ENCODE measurements at places on chromosomes 7 and 10.

DNA sequence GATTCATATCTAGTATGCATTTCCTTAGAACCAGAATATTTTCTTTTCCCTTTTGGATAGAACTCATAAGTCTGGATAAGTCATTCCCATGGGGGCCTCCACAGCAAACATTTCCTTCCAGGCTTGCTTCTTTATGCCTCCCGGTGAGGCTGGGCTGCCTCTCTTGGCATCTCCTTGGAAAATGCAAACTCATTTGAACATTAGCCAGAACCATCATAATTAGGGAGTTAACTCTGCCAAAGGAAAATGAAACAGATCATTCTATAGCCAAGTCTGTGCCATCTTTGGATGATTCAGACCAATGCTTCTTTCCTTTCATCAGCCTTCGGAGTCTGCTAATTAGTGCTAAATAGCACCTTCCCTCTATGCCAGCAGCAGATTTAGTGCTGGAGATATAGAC, 81.1 kb downstream of the PLPP4 start:
- DNase-seq: no peak

DNA sequence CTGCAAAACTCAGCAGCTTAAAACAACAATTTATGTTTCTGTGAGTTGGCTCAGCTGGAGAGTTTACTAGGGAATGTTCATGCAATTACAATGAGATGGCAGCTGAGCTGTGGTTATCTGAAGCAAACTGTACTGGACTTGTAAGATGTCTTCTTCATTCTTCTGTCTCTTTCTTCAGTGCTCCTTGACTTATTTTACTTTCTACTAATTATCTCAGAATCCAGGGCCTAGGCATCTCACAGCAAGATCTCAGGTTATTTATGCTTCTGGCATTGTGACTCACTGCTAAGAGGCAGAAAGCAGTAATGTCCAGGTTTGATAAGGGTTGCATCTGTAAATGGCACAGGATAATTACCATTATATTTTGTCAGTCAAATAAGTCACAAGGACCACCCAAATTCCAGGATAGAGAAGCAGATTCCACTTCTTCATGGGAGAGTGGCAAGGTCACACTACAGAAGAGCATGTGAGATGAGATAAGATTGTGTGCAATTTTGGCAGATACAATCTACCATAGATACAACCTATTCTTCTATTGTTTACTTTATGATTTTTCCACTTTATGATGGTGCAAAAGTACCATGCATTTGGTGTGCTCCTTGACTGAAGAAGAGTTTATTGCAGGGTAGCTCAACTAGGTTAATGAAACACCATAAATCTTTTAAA, 16.8 kb downstream of the VIM start:
- no peak for DNase-seq

DNA sequence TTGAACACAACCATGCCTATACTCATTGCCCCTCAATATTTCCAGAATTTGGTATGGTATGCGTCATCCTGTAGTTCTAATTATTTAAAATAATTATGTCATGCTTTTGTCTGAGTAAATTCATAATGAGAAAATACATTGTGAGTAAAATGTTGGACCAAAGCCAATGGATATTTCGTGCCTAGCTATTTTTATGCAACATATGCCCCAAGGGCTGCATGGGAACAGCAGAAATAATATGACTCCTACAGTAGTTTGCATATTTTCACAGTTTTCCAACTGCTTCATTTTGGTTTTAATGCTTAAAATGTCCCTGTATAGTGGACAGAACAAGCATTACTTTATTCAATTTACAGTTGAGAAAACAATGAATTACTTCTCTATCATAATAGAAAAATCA, 1115.6 kb upstream of the GHITM start:
- no peak for DNase-seq

DNA sequence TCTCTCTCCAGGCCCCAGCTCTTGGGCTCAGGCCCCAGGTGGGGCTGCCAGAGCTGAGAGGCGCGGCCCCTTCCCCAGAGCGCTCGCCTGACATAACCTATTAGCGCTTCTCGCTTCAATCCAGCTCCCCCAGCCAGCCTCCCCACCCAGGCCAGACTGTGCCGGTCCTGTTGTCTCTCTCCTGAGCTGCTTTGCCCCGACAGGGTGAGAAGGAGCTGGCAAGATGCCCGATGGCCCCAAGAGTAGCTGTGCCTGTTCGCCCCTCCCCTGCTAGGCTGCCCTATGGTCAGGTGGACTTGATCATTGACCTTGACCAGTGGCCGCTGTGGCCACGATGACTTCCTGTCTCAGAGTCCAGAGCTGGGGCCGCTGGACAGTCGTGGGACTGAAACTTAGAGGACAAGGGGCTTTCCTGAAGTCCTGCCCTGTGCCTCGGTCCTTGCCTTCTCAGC, 9.1 kb downstream of the TMEM270 start:
- DNase-seq: no peak

- DNase-seq: no peak
These were observed 238.9 kb downstream of the IPMK start for GRCh38 chr10:58028597-58029366.

DNA sequence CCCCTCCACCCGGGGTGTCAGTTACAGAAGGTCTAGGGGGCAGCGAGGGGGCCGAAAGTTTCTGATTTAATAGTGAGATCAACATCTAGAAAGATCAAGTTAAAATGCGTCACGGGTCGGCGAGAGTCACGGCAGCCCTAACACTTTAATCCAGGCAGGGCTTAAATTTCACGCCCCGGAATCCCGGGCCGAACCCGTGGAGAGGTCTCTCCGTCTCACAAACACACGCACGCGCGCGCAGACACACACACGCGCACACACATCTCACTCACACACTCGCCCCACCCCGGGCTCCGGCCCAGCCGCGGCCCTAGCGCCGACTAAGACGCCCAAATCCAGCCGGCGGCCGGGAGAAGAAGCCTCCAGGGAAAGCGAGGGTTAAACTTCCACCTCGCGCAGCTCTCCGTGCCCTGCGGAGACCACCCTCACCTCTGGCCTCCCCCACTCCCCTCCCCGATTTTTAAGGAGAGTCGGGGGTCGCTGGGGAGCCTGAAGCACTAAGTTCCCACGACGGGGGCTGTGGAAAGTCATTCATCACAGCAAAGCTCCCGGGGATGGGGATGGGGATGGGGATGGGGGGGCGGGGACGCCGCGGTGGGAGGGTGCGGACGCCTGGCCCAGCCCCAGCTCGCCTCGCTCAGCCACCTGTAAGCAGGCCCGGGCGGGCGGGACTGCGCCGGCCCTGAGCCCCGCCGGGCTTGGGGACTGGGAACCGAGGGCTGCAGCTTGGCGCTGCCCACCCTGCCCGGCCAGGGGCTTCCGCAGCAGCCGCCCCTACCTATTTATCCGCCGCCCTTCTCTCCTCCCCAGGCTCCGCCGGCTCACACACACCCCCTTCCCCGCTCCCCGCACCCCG, 1.6 kb downstream of the PDGFA start:
- no peak for DNase-seq

GRCh38 chr10:34862892-34863291, 47.8 kb upstream of the PARD3 start:
- DNase-seq: no peak

DNA sequence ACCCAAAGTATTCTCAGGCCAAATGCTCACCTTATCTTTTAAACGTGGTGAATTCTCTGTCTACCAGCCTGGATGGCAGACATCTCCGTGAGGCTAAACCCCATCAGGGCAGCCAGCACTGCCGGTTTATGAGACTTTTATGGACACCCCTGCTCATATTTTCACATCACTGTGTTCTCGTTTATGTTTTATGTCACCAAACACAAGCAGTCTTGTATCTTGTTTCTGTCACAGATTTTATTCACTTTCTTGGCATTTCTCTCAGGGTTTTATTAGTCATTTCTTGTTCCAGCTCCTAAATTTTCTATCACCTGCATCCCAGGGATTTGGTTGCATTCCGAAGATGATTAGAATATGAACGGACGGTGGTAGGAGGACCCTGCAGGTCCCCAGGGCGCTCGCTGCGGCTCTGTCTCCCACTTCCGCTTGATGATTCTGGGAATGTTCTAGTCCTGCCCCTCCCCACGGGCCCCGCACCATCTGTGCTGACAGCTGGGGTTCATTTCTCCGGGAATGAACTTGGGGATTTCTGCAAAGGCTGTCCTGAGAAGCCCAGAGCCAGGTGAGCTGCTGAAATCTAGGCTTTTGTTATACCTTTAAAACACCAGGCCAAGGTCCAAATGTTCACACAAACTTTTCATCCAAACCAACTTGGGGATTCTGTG, 217.6 kb downstream of the GFRA1 start:
- no peak for DNase-seq

- no peak for DNase-seq
These were observed 20.9 kb upstream of the UBE3C start for GRCh38 chr7:157117796-157118195.

DNA sequence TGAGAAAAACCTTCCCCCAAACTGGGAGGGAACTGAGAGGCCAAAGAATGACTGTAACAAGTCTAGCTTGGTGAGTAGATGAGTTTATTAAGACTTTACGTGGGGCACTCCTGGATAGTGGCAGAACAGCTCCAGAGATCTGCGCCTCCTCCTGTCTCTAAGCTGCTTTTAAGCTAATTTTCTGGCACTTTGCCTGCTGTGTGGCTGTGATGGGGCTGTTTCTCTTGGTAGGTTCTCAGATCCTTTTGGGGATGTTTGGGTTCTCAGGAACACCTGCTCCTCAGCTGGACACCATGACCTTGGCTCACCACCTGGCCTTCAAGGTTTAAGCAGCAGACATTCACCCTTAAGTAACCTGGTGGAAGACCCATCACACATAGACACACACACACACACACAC, 68.3 kb downstream of the AKR1E2 start:
- no peak for DNase-seq

GRCh38 chr10:44864051-44864450, 47.1 kb upstream of the TMEM72 start:
- no peak for DNase-seq

DNA sequence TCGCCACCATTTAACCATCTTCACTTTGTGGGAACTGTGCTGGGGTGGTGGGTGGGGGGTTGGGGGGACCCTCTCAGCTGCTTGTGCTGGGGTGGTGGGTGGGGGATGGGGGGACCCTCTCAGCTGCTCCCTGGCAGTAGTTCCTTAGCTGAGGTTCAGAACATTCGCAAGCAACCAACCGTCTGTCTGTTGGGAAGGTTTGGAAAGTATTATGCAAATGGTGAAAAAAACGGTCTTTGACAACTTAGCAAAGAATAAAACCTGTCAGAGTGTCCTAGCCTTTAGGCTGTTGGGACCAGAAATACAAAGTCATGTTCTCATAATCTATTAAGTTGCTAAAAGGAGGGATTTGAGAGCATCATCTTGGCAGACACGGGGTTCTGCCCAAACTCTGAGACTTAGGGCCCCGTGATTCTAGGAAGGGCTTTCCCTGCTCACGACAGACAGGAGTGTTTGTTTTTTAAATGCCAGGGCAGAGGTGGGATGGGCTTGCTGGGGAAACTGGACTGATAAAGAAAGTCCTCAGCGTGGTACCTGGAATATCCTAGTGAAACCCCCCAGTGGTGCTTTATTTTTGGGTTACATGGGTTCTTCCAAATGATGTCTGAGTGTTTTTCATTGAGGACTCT, 14.1 kb upstream of the SRGN start:
- no peak for DNase-seq

DNA sequence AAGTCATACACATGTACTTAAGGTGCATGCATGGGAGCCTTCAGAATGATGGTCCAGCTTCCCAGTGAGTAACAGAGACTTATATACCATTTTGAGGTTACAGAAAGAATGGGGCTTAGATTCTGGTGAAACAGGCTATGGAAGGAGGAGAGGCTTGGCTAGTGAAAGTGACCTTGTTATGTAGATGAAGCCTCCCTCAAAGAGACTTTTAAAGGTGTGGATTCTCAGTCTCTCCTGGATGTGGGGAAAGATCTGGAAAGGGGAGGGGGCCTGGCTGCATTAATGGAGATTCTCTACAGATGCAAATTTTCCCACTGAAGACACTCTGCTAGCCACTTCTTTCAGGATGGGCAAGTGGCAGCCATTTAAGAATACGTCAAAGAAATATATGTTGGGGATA, 5.5 kb downstream of the RASSF4 start:
- DNase-seq: no peak

- DNase-seq: no peak
These were observed 9.7 kb upstream of the PPP1R35 start for GRCh38 chr7:100446040-100446439.

DNA sequence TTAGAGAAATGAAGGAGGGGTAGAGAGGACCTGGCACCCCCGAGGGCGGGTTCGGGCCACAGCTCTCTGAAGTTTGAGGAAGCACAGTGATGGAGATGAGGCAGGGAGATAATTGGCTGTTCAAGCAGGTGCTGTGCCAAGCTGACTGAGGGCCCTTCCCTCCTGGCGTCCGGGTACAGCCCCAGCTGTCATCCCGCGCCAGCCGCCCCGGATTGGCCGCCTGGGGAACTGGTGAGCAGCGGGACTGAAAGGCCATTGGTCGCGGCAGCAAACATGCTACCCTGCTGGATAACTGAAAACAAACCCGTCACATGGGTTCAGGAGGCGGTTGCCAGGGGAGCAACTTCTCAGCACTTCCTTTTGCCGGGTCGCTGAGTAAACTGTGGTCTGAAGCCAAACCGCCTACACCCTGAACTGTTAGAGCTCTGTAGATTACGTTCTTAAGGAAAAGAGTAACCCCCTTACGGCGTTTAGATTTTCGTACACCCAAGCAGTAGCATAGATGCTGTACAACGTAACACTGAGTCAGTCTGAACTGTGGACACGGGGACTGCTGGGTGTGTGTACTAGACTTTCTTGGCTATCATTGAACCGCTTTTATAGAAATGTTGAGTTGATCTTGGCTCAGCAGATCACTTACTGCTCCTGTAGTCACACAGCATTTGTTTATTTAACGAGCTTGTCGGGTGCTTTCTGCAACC, 1.3 kb downstream of the INSIG1 start:
- DNase-seq: peak; percentile 94

DNA sequence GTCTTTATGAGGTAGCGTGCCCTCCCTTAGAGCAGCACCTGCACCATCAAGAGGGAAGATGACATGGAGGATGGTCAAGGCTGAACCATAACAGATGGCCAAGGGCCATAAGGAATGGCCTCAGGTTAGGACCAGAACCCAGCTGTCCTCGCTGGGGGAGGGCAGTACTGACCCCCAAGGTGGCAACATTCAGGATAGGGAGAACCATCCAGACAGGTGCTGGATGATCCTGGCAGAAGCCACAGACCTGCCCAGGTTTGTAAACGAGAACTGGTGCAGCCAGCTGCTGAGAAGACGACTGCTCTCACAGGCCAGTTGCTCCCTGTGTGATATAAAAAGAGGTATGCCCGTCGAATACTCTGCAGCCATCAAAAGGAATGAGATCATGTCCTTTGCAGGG, 320.4 kb downstream of the GLRX3 start:
- no peak for DNase-seq

GRCh38 chr10:58543141-58543540, 30.5 kb downstream of the BICC1 start:
- DNase-seq: no peak

- no peak for DNase-seq
These were observed 397 bp upstream of the NFE2L3 start for GRCh38 chr7:26151650-26151952.

- DNase-seq: no peak
These were observed 242.3 kb downstream of the DYNC1I1 start for GRCh38 chr7:96014617-96015016.

- DNase-seq: no peak
These were observed 344.8 kb upstream of the NFE2L3 start for GRCh38 chr7:25807086-25807611.

Data from D341Med (cell line).